ENCODE measurements at places on chromosomes 6 and 20.

GRCh38 chr20:11970243-11970836, 52.6 kb downstream of the BTBD3 start:
- DNase-seq, result no peak

DNA sequence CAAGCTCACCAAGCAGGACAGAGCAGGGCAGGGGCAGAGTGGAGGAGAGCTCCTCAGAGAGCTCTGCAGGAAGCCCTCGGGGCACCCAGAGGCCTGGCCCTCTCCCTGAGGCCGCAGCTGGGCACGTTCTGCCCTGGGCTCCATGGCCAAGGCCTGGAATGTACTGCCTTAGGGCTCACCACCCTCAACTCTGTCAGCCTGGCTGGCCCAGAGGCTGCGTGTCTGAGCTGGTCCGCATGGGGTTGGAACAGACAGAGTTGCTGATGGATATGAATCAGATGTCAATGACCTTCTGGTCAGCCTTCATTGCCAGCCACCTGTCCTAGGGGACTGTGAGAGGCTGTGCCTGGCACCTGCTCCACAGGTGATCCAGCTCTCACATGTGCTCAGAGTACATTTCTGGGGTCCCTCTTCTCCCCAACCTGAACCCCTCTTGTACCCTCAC, 33.2 kb upstream of the PCMTD2 start:
- no peak for DNase-seq

GRCh38 chr6:21726676-21727075, 133.1 kb downstream of the SOX4 start:
- no peak for DNase-seq

DNA sequence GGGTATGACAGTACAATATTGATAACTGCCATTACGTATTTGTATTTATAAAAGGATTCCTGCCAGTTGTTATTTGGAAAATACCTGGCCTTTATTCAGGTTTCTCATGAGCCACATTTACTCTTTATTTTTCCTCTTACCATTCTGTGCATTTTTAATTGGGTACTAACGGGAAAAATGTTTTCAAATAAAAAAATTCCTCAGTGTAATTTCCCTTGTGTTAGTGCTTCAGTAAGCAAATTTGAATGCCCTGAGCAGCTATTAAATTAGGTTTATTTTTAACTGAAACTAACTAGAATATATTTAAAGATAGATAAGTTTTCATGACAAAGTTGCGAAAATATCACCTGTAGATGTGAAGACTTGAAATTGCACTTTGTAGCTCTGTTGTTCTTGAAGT, 146.0 kb downstream of the PTCHD4 start:
- no peak for DNase-seq

- DNase-seq, result peak; percentile 45
These were observed 40.6 kb downstream of the ISM1 start for GRCh38 chr20:13261460-13262301.

- DNase-seq, result no peak
These were observed 27.3 kb downstream of the PAQR8 start for GRCh38 chr6:52389264-52389625.

GRCh38 chr6:56393615-56394612, 146.5 kb upstream of the COL21A1 start:
- DNase-seq, result no peak

- DNase-seq, result no peak
These were observed 15.8 kb upstream of the ENPP5 start for GRCh38 chr6:46186583-46186982.

- no peak for DNase-seq
These were observed 11.0 kb upstream of the KHDC1L start for GRCh38 chr6:73236144-73236750.

DNA sequence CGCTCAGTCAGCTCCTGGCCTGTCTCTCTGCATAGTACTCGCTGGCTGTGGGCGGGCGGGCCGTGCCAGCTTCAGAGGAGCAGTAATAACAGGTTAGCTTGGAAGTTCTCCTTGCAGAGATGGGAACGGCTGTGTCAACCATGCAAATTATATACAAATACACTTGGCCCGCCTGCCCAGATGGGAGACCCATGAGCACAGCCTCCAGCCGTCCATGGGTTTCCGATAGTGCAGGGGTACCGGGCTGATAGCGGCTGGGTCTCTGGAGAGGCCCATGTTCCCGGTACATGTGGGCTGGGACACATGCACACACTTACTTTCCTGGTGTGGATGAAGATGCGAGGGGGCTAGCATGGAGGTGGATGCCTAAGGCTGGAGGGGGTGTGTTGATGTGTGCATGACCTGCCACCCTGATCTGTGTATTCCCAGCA, 12.8 kb upstream of the ZNF831 start:
- DNase-seq, result no peak

- no peak for DNase-seq
These were observed 34.1 kb downstream of the RPP40 start for GRCh38 chr6:4969609-4970285.

DNA sequence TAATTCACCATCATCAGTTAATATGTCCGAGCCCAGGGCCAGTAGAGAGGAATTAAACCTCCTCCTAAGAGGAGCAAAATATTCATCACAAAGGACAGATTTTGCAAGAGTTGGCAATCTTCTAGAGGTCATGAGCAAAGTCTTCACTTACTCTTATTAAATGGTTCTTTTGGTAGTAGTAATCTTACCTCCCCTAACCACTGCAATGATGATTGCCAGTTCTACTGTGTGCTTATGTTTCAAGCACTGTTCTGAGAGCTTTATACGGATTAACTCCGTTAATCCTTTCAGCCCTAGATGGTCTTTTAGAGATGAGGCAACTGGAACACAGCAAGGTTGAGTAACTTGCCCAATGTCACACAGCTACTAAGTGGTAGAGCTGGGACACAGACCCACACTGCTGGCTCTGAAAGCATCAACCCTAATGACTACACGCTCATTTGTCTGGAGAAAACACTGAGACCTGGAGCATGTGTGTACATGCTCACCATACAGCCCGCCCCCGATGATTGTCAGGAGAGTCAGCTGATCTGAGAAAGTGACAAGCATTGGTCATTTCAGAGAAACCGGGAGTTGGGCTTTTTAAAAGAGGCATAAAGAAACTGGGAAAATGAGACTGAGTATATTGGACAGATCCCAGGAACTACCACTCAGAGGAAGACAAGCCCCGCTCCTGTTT, 276.0 kb downstream of the NRN1 start:
- DNase-seq, result no peak

GRCh38 chr6:129197154-129197553, 314.2 kb downstream of the LAMA2 start:
- no peak for DNase-seq

DNA sequence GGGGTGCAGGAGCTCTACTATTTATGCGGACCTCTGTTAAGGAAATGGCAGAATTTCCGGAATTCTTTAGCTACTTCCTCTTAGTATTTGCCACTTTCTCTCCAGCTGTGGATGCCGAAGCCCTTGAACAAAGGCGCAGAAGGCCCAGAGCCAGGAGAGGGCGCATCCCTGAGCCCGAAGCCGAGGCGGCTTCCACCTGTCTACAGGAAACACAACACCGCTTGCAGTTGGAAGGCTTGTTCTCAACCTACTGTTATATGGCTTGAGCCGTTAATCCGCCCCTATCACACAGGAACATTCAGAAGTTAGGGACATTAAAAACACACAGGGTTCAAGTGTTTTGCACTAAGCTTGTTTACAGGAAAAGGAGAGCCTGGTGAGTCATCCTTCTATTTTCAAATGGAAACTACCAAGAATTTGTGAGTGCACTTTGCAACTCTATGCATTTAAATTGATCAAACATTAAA, 417.1 kb downstream of the BCKDHB start:
- DNase-seq, result no peak

Measured in tibial artery (tissue), 4 donors.